ENCODE measurements at places on chromosomes 16 and 17. TPM values are rescaled to one million over a fixed set of nuclear protein-coding genes. Genes with fewer than 3 reads are reported as not detected.

SMTNL2 gene
- not detected for total RNA-seq

ORMDL3 gene
- 63.4 TPM for total RNA-seq

TBC1D3K gene
- not detected for total RNA-seq

SPECC1 gene
- 104 TPM for total RNA-seq

NPB gene
- total RNA-seq, result not detected

UBE2O gene
- 15.9 TPM for total RNA-seq

C1QTNF1 gene
- total RNA-seq, result 16.7 TPM

ACAP1 gene
- 4.1 TPM for total RNA-seq
